ENCODE measurements at places on chromosomes 2 and 18.

DNA sequence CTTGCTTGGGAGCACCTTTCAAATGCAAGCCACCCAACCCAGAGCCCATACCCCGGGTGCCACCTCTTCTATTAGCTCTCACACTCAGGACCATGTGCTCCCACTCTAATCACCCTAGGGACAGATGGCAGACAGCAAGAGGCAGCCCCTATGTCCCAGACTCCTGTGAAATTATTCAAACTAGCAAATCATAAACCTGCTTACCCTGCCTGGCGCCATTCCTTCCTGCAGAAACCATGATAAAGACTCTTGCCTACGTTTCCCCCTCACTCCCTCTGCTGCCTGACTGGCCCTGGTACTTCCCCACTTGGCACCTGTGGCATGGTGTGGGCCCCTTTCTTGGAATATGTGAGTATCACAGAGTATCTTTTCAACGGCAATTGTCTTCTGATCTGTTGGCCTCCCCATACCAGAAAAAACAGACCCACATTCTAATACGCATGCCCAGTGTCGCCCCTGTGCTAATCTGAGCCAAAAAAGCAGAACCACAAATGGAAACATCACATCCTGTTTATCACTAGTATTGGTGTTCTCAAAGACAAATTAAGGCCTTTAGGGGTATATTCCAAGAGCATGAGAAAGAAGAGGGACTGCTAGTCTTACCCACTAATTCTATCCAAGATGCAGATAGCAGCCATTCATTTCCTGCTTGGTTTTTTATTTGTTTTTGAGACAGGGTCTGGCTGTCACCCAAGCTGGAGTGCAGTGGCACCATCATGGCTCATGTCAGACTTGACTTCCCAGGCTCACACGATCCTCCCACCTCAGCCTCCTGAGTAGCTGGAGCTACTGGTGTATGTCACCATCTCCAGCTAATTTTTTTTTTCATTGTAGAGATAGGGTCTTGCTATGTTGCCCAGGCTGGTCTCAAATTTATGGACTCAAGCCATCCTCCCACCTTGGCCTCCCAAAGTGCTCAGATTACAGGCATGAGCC is 44.1 kb upstream of the TTC39C start:
- peak; percentile 20 for DNase-seq

DNA sequence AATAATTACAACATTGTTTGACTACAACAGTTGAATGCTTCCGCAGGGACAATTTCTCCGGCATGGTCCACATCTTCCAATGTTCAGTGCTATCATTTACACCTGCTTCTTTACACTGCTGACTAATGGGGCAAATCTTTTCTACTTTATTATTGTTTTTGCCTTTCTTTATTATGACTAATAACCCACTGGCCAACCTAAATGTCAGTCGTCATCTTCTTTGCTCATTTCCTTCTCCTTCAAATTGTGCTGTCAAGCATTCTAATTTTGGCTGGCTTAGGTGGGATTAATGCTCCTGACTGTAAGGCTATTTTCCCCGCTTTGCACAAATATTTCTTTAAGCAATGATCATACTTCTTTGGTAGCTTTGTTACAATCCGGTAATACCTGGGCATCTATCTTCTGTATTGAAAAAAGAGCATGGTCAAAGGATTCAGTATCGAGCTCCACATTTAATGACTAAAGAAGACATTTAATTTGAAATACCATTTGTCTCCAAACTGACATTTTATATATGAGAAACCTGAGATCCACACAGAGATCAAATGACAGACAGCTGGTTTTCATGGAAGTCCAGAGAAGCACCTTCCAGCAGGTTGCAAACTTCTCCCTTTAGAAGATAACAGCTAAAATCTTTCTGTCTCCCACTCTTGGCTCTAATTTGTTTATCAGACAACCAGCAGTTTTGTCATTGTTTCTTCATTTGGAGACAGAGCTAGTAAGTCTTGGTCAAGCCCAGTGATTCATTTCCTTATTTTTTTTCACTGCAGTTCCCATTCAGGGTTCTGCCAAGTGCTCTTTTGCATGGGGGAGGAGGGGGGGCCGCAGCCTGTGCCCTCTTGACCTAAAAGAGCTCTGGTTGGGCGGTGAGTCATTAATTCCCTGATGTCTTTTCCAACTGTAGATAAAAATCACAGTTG is 132.9 kb downstream of the SOCS6 start:
- no peak for DNase-seq

DNA sequence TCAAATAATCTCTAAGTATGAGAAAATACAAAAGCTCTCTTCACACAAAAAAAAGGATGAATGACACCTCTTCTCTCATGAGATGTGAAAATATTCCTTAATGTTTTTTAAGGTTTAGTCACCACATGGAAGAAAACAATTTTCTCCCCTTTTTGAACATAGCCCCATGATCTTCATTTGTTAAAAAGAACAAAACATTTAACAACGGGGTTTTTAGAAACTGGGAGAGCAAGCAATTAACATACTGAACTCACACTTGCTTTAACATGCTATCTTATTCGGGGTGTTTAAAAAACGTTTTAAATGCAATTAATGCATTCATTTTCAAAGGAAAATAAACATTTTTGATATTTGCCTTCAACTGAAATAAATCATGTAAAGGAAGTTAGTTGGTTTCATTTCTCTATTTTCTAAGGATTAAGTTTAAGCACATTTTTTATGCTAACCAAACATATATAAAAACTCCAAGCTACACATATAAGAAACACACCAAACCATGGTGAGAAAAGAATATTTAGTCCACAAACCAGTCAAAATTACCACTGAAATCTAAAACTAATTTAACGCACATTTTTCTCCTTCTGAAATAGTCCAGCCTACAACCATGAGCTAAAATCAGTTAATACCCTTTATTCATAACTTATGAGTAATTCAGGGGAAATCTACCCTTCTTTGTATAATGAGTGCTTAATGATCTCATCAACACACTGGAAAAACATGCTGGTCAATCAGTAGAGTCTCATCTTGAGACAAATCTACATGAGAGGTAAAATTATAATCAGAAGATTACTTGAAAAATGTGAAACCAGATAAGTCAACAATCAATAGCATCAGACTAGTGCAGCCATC is 8.2 kb downstream of the FBXO11 start:
- no peak for DNase-seq

- no peak for DNase-seq
Observed at GRCh38 chr18:55699233-55699765, 111.3 kb upstream of the TCF4 start.

GRCh38 chr2:50143822-50144575 is 887.9 kb downstream of the NRXN1 start:
- DNase-seq, result peak; percentile 30

GRCh38 chr2:18599509-18600254 is 10.3 kb upstream of the NT5C1B start:
- DNase-seq, result no peak

- DNase-seq, result peak; percentile 75
Observed at GRCh38 chr2:68734688-68735525, at the start of gene ARHGAP25. Gene ARHGAP25 (plus strand): TSS chr2:68734811. CDS start chr2:68735200, 389 bp downstream.
